Omental fat pad (tissue), 4 donors: ENCODE measurements at places on chromosomes 4 and X. TPM values are rescaled to one million over a fixed set of nuclear protein-coding genes. Genes with fewer than 3 reads are reported as not detected.

SMIM14 gene
- total RNA-seq = 45.7 TPM

VCX2 gene
- not detected for total RNA-seq

ZDHHC15 gene
- total RNA-seq = 1.8 TPM

IL1RAPL1 gene
- total RNA-seq = 0.47 TPM

AFF1 gene
- total RNA-seq = 138 TPM

EXOSC9 gene
- total RNA-seq = 35.9 TPM

TXK gene
- 2.7 TPM for total RNA-seq

SPANXA2 gene
- total RNA-seq = not detected

MAGEA12 gene
- total RNA-seq = not detected

BCLAF3 gene
- total RNA-seq = 5.4 TPM

CAMK2D gene
- total RNA-seq = 83.9 TPM

STAP1 gene
- total RNA-seq = not detected

AGTR2 gene
- not detected for total RNA-seq

APELA gene
- total RNA-seq = not detected

MAGEA11 gene
- total RNA-seq = not detected

PAGE2 gene
- total RNA-seq = not detected

NPY2R gene
- 0.28 TPM for total RNA-seq

VEGFD gene
- total RNA-seq = 8.2 TPM

NXF2 gene
- not detected for total RNA-seq

SLC49A3 gene
- total RNA-seq = 21.1 TPM

SYAP1 gene
- total RNA-seq = 33.5 TPM

PLS3 gene
- total RNA-seq = 60.6 TPM

DUSP21 gene
- not detected for total RNA-seq

APOO gene
- 4.6 TPM for total RNA-seq

TGIF2LX gene
- total RNA-seq = not detected

CPE gene
- total RNA-seq = 224 TPM

SH3TC1 gene
- 32.6 TPM for total RNA-seq

BEND2 gene
- not detected for total RNA-seq

KIF4A gene
- total RNA-seq = not detected

PPEF2 gene
- total RNA-seq = not detected

ZAR1 gene
- total RNA-seq = not detected

NDUFC1 gene
- total RNA-seq = 23.9 TPM

TNIP3 gene
- total RNA-seq = not detected

CITED1 gene
- 0.60 TPM for total RNA-seq

CSN1S1 gene
- total RNA-seq = not detected

IBSP gene
- total RNA-seq = not detected

GPR50 gene
- total RNA-seq = not detected

MAGEA2B gene
- total RNA-seq = not detected

BEX5 gene
- 2.1 TPM for total RNA-seq

MAGEB1 gene
- not detected for total RNA-seq

BANK1 gene
- 3.2 TPM for total RNA-seq
